ENCODE measurements at places on chromosomes 3 and 15.

DNA sequence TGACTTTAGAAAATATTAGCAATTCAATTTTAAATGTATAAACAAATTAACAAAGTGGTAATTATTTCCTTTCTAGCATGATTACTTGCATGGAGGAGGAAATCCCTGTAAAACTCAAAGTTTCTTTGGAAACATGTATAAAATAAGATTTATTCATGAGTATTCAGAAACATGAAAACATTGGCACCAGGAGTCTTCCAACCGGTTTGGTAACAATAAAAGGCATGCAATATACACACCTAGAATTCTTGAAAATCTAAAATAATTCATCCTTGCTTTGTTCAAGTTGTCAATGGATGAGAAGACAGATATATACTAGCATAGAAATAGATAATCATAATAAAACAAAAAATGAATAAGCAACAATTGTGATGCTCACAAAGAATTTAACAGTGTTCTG, 76.4 kb downstream of the ZPLD1 start:
- no peak for DNase-seq

- DNase-seq: no peak
These were observed 47.6 kb upstream of the MED12L start for GRCh38 chr3:151037746-151038477.

- DNase-seq: no peak
These were observed 20.2 kb downstream of the CRABP1 start for GRCh38 chr15:78360367-78360801.

- no peak for DNase-seq
These were observed 19.0 kb downstream of the CSPG4 start for GRCh38 chr15:75693501-75694240.

- DNase-seq: no peak
These were observed 9.2 kb downstream of the CHCHD6 start for GRCh38 chr3:126713199-126713598.

GRCh38 chr15:75551091-75551490, 28.0 kb downstream of the PTPN9 start:
- DNase-seq: no peak

DNA sequence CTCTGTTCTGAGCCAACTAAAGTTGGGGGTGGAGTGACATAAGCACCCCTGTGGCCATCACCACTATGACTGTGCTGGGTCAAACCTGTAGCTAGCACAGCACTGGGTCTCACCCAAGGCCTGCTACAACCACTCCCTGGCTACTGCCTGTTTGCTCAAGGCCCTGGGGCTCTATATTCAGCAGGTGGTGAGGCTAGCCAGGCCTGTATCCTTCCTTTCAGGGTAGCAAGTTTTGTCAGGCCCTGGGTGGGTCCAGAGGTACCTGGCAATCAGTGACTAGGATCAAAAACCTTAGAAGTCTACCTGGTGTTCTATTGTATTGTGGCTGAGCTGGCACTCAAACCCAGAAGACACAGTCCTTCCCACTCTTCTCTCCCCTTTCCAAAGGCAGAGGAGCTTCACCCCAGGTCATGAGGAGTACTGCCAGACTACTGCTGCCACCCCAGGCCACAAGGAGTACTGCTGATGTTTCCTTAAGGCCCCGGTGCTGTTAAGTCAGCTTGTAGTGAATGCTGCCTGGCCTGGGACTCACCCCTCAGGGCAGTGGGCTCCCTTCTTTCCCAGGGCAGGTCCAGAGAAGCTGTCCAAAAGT, 170.8 kb downstream of the IGSF11 start:
- DNase-seq: peak; percentile 10

DNA sequence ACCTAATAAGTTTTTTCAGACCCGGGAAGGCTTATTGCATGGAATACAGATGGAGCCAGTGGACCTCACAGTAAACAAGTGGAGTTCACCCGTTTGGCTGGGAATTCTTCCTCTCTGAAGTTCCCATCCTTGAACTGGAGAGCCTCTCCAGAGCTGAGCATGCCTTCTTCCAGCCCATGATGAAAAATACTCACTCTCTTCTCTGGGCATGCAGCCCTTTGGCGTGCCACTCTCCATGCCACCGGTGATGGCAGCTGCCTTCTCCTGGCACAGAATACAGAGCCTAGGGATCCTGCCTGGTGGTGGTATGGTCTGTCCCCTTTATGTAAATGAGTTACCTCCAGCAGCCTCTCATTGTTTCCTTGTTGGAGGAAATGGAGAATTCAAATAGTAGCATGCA, 150.8 kb downstream of the LEKR1 start:
- DNase-seq: no peak

DNA sequence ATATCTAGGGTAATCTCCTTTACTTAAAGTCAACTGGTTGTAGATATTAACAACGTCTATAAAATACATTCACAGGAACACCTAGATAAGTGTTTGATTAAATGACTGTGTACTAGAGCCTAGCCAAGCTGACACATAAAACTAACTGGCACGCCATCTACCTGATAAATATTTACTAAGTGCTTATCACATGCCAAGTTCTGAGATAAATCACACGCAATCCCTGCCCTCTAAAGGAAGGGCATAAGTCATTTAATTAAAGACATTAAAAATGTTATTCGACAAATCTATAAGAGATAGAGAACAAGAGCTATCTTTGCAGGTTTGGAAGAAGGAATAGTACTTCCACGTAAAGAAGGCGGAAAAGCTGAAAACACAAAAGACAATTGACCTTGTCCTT, 11.1 kb upstream of the MB21D2 start:
- DNase-seq: no peak

DNA sequence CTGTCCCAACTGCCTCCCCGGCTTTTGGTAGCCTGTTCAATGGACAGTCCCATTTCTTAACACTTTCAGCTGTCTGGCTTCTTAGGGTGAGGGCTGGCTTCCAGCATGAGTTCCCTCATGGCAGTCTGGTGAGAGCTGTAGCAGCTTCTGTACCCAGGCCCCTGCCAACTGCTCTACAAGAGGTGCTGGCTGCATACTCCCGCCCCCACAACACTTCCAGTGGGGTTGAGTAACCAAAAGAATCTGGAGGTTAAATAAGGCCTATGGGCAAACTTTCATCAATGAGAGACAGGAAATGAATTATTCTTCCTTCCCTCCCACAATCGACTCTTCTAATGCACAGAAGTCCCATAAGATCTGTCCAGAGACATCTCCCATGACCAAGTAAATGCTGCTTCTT, 145.0 kb downstream of the NEK10 start:
- no peak for DNase-seq

DNA sequence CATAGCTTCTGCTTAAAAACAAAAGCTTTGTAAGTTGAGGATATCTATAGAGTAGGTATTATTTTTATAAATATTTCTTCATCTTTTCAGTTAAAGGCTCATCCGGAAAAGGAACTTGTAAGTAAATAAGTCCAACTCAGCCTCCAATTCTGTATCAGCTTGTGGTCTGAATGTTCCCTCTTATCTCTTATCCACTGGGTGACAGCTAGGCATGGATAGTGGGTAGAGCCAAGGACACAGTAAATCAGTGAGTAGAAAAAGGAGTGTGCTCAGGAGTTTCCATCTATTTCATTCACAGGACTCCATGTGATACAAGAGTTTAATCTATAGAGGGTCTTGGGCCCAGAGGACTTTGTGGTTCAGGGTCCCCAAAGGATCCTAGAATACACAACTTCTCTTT, 50.9 kb downstream of the FRMD5 start:
- DNase-seq: no peak

DNA sequence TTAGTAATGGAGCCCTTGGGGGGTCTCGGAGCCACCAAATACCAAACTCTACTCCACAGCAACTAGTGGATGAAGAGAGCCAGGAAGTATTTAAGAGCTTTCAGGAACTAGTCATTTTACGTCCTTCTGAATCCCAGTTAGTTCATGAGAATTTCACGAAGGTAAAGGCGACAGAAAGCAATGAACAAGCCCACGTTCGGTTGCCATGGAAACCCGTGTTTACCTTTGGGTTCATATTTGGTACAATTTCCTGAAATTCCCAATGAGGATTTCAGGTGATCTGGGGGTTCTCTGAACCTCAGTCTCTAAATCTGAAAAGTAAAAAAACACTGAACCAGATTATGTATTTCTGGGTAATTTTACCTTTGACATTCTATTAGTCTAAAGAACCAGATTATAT, 93.0 kb downstream of the BDH1 start:
- no peak for DNase-seq

DNA sequence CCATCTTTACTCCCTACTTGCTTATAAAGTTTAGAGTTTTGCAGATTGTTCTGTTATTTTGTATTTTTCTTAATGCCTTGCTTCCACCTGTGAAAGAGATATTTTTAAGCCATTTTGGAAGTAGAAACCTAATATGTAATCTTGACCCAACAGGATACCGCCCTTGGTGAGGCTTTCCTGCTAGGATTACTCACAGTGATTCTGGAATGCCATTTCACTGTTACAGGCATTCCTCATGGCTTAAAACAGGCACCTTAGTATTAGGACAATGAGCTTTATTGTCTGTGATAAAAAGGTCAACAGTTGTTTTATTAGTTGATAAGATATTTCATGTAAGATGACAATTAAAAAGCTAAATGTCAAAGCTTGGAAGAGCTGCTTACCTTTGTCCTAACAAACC, 58.2 kb downstream of the PHLDB2 start:
- DNase-seq: no peak

GRCh38 chr15:60594071-60594470, 115.1 kb upstream of the ICE2 start:
- no peak for DNase-seq

- DNase-seq: no peak
These were observed 360.5 kb upstream of the NAALADL2 start for GRCh38 chr3:174498638-174499037.

DNA sequence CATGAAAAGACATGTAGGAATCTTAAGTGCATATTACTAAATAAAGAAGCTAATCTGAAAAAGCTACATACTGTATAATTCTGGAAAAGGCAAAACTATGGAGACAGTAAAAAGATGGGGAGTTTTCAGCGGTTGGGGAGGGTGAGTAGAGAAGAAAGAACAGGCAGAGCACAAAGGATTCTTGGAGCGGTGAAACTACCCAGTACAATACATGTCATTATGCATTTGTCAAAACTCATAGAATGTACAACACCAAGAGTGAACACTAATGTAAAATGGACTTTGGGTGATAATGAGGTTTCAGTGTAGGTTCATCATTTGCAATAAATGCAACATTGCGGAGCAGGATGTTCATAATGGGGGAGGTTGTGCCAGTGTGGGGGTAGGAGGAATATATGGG, 45.5 kb upstream of the CMSS1 start:
- no peak for DNase-seq

DNA sequence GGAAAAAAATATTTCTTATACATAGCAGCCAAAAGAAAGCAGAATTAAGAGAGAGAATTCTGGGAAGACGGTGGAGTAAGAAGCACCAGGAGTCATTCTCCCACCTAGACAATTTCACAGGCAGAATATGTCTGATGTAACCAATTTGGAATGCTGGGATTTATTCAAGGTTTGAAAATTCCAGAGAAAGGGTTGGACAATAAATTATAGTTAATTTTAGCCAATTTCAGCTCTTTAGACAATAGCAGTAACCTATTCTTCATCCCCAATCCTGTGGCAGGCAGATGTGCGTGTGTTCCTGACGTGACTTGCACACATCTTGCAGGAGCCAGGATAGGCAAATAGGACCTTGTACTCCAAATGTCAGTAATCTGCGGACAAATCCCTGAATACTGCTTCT, 541.0 kb upstream of the NAALADL2 start:
- no peak for DNase-seq

DNA sequence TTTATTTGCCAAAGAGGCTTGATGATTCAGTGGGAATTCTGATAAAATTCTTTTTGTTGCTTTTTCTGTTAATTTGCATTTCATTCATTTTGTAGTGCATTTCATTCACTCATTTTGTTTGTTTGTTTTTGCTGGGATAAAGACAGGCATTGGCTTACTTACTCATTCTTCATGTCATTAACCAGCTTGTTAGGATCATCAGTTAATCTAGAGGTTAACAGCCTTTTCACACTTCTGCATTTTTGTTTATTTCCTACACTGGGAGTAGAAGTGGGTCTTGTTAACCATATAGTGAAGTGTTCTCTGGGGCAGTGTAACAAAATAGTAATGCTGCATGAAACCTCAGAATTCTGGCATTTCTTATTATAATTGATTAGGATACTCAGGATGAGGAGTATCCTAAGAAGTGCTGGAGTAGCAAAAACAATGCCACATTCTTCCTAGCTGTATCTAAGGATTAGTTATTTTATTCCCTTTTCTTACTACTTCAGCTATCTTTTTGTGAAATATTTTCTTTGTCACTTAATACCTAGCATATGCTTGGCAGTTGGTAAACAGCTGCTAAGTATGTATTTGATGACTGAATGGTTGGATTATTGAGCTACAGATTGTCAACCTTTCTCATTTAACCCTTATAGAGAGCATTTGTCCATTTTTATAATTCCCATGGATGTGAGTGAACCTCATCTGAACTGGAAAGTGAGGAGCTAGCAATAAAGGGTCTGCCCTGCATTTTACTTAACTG, 135.7 kb upstream of the LRRFIP2 start:
- no peak for DNase-seq

DNA sequence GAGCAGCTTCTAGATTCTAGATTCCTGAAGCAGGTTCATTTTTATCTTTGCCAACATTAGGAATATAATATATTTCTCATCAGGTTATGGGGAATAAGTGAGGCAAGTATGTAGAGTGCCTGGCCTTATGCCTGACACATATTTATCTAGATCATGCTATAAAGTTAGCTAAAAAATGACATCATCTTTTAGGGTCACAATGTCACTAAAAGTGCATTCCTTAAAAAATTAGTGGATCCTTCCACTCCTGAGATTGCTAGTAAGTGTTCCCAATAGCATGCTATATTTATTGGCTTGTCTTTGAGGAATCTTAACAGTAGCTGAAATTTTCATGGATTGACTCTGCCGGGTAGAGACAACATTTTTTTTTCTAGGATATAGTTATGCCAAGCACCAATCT, 305.9 kb upstream of the TMCO5A start:
- DNase-seq: no peak

- DNase-seq: no peak
These were observed 609 bp downstream of the RNF13 start for GRCh38 chr3:149813367-149814281.

DNA sequence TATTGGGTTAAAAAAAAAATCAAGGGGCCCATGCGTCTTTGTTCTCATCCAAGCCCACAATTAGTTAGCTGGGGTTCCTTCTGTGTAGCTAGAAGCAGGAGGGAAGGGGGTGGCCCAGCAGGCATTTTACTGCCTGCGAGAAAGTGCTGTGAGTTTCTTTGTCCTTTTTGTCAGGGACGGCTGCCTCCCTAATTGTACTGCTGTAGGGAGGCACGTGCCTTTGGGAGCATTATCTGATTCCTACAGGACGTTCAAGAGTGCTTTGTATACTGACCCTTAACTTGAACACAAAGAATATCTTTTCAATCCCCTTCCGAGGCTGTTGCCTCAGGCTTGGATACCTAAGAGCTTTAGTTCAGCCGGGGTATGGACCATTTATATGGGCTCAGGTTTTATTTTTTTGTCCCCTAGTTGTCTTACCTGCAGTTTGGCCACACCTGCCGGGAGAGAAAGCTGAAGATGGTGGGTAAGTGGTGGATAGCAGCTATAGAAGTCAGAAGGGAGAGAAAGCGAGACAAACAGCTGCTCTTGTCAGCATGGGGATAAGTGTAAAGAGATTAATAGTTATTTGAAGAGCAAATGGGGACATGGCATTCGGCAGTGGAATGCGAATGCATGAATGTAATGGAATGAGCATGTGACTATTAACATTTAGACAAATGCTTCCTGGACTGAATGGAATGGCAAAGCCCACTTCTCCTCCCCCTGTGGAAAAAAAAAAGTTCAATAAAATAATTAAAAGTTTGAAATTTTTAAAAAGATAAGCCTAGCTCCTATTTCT, 175.2 kb downstream of the TP63 start:
- no peak for DNase-seq

Data from Jurkat, Clone E6-1 (cell line).